ENCODE measurements at places on chromosomes 2 and 18.

DNA sequence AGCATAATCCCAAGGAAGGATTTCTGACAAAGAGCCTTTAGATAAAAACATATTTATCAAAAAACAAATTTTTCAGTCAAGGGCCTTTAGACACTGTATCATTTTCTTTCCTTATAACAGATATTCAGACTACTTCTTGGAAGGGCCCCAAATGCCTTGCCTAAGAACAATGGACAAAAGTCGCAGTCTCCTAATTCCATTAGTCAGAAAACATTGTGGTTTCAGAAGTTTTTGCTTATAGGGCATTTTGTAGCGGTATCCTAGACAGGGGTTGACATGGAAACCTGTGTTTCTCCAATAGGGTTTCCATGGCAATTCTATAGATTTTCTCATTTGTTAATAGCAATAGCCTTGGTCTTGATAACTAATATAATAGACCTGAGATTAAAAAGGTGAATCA lies 36.7 kb upstream of the AGPS start:
- no peak for DNase-seq

GRCh38 chr2:236130349-236130998 lies 37.7 kb downstream of the GBX2 start:
- DNase-seq: no peak

DNA sequence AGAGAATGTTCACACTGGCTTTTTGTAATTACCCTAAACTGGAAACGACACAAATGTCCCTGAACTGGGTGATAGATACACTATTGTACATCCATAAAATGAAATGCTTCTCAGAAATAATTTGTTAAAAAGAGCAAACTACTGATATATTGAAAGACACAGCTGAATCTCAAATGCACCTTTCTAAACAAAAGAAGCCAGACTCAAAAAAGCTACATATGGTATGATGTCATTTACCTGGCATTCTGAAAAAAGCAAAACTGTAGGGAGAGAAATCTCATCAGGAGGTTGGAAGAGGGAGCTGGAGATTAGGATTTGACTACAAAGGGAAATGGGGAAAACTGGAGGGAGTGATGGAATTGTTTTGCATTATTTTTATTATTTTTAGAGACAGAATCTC lies 12.0 kb downstream of the SLC38A11 start:
- DNase-seq: no peak

GRCh38 chr2:148990968-148991367 lies 47.5 kb upstream of the LYPD6B start:
- no peak for DNase-seq
